ENCODE measurements at places on chromosomes 12 and 14.

DNA sequence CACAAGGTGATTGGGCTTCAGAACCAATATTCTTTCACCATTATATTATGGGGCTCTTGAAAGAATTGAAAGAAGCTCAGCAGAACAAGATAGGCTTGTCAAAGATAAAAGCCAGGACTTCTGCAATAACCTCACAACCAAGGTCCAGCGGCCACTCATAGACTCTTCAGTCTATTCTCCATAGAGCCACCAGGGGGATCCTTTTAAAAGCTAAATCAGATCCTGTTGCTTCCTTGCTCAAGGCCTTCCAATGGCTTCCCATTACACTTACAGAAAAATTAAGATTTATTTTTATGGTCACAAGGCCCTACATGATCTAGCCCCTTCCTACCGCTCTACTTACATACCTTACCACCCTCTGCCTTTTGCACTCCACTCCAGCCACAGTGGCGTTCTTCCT lies 169.6 kb downstream of the C12orf42 start:
- no peak for DNase-seq

DNA sequence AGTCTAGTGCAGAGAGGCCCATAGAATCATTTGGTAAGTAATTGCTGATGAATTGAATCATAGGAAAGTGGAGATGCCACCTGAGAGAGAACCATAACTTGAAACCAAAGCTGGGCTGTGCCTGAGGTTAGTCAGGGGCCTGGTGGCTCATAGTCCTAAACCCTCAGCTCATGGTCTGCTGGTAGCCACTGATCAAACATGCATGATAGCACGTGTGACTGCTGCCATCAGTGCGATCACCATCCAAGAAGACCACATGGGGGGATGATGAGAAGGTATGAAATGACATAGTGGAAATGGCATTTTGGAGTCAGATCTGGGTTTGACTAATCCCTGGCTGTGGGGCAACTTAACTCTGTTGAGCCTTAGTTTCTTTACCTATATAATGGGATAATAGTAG lies 190.5 kb downstream of the CACNA1C start:
- DNase-seq = no peak

DNA sequence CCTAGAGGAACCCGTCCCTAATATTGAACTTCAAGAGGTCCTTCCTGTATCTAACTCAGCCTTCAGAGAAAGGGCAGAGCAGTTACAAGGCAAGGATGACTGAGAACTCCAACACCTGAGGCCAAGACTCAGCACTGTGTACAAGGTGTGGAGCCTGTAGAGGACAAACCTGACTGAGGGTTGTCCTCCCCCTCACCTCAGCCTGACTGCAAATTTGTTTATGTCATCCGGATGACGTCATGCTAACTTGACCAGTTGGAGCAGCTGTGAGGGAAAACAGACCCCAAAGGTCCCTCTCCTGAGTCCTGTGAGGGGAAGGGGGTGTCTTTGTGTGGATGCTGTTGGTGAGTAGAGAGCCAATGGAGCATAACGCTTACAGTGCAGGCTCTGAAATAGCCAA lies 4.3 kb downstream of the CRACR2A start:
- DNase-seq = no peak

DNA sequence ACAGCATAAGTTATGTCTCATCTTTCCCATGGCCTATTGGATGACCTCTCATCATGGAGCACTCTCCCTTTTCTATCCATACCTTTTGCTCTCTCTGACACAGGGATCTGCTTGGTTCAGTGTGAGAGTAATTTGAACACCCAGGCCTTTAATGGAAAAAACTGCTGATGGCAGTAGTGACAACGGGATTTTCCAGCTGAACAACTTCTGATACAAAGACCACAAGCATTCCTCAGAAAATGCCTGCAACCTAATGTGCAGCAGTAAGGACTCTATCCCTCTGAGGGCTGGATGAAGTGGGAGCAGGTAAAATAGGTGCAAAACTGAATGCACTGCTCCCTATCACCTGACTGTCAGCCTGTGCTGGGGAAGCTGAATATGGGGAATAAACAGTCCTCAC lies 51.0 kb downstream of the KANSL2 start:
- DNase-seq = no peak

DNA sequence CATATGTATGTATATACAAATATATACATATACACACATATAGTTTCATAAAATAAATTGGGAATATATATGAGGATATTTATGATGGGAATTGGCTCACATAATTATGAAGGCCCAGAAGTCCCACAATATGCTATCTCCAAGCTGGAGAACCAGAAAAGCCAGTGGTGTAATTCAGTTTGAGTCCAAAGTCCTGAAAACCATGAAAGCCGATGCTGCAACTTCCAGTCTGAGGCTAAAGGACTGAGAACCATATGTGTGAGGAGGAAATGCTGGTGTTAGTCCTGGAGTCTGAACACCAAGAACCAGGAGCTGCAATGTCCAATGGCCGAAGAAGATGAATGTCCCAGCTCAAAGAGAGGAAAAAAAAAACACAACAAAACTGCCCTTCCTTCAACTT lies 65.5 kb upstream of the PRKD1 start:
- no peak for DNase-seq

DNA sequence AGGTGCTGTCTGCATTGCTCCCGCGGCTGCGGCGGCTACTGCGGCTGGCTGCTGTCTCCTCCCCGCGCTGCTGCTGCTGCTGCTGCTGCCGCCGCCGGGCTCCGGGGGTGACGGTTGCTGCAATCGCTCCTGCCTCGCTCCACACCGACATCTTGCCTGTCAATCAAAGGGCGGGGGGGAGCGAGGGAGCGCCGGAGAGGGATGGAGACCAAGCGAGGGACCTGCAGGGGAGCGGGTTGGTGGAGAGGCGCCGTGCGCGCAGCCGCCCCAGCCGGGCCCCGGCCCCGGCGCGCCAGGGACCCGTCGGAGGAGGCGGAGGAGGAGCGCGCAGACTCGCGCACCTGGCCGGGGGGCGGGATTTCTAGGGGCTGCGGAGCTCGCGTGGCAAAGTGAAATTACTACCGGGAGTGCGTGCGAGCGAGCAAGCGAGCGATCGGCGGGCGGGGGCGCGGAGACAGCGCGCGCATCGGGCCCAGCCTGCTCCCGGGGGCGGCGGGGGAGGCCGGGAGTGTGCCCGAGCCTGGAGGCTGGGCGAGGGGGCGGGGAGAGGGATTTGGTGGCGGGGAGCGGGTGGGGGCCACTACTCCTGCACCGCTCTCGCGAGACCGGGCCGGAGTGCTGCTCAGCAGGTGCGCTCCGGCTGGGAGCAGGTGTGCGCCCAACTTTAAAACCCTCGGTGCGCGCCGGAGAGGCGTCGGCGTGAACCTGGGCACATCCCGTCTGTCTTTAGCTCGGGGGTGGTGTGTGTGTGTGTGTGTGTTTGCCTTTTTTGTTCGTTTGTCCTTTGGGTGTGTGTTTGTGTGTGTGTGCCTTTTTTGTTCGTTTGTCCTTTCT lies at the start of gene KSR2:
KSR2 (minus strand) TSS at position 165 of the 834 bp plus-strand sequence. CDS start 735 bp downstream, outside the sequence.
- DNase-seq = no peak

DNA sequence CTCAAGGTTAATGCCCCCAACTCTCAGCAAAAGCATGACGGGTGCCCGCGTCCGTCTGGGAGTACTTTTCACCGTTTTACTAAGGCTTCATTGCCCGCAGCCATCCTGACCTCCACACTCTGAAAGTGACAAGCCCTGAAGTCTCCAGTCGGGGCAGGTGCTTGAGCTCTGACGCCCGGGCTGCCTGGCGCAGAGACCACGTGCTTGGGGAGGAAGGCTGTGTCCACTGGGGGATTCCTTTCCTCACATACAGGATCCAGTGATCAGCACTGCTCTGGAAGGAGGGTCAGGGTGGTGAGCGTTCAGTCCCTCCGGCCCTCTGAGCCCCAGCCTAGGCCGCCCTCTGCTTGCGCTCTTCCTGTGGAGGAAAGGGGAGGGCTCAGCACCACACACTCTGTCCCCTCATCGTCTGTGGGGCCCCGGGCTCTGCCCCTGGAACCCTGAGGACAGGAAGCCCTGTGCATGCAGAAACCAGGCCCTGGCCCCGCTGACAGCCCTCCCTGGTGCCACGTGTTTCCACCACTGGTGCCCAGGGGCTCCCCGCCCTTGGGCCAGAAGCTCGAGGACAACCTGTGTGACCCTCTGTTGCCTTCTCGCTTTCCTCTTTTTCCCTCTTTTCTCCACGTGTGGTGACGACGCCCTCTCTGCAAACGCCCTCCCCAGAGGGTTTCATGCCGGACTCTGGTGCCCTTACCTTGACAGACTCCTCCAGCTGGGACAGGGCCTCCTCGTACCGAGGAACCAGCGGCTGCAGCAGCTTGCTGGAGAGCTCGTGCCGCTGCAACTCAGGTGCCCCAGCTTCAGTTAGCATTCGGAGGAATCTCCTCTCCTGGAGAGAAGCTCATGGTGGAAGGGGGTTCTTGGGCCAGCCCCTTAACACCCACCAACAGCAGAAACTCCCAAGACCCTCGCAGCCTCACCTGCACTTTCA lies 4.9 kb downstream of the DDX51 start:
- DNase-seq = no peak

DNA sequence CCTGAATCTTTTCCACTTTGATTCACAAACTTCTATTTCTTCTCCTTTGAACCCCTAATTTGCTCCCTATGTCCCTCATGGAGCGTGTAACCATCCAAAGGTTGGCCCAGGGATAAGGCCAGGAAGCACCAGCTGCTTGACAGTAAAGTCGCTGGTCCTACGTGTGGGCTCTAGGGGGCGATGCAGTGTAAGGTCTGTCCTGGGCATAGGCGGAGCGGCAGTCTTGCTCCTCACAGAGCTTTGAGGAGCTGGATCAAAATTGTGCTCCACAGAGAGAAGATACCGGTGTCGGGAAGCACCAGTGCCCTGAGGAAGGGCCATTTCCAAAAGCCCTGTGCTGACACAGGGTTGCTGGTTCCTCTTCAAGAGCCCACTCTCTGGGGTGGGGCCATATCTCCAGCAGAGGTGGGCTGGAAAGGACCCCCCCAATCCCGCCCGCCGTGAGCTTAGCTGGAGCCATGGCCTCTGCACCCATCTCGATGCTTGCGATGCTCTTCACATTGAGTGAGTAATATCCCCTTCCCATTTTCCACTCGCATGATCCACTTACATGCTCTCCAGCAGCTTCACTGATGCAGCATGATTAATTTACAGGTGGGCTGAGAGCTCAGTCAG lies 49.9 kb upstream of the OR4E1 start:
- no peak for DNase-seq

DNA sequence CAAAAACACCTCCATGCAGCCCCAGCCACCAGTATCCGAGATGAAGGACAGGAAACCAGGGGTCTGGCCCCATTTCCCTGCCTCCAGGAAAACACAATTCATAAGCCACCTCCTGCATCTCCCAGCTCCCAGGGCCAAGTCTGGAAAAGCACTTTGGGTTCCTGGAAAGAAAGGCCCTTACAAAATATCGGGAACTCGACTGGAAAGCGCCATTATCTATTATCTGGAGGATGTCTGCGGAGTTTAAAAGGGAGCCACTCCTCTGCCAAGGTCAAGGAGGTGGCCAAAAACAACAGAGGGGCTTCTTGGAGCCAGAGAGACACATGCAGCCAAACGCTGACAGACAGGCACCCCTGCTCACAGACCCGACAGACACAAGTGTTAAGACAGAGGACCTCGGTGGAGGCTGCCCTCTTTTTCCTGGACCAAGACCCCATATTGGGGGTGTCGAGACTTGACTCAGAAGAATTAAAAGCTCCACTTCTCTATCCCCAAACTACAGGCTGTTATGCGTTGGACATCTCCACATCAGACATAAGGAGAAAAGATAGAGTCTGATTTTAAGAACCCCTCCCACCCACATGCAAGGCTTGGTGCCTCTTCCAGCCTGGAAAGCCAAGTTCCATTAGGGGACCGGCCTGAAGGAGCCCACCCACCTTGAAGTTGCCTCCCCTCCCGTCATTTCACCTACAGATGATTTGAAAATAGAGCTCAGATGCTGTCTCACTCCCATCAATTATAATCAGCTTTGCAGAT lies 9.6 kb downstream of the ACTN1 start:
- DNase-seq = no peak

DNA sequence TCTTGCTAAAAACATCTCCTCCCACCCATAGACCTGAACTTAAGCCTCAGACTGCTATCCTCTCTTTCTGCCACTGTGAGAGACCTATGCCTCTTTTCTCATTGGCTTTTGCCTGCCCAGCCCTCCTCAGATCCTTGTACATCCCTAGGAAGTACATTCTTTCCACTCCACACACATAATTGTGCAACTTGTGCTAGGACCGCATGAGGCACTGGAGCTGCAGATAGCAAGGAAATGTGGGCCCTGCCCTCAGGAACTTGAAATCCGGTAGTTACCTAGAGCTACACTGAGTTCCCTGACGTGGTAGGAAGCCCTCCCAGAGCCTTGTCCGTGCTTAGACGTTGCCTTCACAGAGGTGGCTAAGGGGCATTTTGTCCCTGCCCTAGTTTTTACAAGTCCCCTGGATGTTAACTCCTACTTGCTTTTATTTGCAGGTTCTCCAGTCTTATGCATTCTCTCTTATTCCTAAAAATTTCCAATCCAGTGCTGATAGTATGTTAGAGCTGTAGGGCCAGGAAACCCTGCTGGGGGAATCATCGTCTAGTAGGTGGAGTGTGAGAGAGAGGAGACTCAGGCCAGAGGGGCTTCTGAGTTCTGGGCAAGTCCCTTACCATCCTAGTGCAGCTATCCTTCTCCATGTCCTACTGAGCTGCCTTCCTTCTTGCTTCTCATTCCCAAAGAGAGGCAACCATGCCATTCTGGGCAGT lies 41.3 kb downstream of the NTF3 start:
- DNase-seq = no peak

All from stimulated activated CD8-positive, alpha-beta memory T cell treated with anti-CD3 and anti-CD28 coated beads, Interleukin-7, amount 100 ng/mL, for 1 hour (primary cell).